Stimulated activated CD4-positive, alpha-beta T cell treated with anti-CD3 and anti-CD28 coated beads, Interleukin-4, amount 100 ng/mL, for 4 hours (primary cell): ENCODE measurements at places on chromosomes 5 and 9.

GRCh38 chr5:161051920-161052500, 200.0 kb upstream of the ATP10B start:
- no peak for DNase-seq

DNA sequence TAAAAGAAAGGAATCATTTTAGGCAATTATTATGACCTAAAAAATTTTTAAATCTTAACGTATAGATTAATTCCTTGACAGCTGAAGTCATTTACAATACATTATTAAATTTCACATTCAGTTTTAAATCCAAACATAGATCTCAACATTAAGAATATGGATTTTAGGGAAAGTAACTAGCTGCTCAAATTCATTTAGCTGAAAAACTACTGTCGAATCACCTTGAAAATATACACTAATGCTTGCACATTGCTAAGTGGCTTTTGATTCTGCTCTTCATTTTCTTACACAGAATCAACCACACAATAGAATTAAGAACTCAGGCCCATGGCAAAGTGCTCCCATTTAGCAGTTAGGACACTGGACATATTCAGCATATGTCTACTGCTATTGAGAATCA, 454.2 kb downstream of the RAB3C start:
- DNase-seq = no peak

GRCh38 chr9:127690735-127691134, 16.1 kb upstream of the CFAP157 start:
- no peak for DNase-seq

DNA sequence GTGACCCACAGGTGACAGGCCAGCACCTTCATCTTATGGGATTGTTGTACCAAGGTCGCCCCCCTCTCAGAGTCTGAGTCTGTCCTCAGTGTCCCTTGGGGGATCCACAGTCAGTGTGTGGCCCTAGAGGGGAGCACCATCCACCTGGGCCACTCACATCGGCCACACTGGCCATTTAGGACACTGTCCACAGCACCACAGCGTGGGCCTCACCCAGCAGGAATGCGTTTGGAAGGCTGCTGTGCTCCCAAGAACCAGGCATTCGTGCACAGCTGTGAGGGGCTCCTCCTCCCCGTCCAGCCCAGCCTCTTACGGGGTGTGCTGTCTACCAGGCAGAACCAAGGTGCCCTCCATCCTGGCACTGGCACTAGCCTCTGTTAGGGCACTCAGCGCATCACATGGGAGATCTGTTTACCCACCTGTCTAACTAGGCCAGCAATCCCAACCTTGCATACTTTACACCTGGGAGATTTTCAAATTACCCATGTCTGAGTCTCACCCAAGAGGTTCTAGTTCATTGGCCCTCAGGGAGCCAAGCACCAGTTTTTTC, 24.5 kb upstream of the UBE2QL1 start:
- DNase-seq = no peak

- DNase-seq = no peak
These were observed 2.8 kb downstream of the MELK start for GRCh38 chr9:36575411-36575882.

GRCh38 chr5:103234239-103234975, 24.2 kb upstream of the MACIR start:
- DNase-seq = no peak

DNA sequence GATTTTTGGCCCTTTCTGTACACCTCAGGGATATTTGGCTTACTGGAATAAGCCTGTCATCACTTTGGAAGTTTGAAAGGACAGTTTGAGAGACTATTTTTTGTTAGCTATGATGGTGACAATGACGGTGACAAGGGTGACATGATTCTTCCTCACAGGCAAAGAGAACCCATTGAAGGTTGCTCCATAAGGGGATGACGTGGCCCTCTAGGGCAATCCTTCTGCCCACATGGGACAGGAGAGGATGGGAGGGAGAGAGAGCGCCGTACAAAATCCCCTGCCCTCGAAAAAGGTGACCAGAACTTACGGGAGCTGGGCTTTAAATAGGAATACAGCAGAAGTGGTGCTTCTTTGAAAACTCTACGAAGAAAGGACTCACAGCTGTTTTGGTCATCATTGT, 22.6 kb downstream of the HRH2 start:
- DNase-seq = no peak

DNA sequence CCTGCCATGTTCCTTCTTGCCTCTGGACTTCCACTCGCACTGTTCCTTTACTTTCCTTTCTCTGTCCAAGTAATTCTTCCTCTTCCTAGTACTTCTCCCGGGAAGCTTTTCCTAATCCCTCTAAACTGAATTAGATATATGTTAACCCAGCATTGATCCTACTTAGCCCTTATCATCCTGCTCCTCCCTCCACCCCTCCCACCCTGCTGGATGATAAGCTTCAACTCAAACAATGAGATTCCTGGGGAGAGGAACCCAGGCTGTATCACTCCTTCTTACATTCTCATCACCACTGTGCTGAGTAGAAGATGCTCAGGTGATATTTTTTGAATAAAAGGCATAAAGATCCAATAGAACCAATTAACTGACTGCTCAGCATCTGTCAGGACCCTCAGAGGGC, 45.7 kb downstream of the CDK5RAP2 start:
- no peak for DNase-seq

GRCh38 chr5:168076561-168076991, 214.9 kb upstream of the WWC1 start:
- DNase-seq = no peak

DNA sequence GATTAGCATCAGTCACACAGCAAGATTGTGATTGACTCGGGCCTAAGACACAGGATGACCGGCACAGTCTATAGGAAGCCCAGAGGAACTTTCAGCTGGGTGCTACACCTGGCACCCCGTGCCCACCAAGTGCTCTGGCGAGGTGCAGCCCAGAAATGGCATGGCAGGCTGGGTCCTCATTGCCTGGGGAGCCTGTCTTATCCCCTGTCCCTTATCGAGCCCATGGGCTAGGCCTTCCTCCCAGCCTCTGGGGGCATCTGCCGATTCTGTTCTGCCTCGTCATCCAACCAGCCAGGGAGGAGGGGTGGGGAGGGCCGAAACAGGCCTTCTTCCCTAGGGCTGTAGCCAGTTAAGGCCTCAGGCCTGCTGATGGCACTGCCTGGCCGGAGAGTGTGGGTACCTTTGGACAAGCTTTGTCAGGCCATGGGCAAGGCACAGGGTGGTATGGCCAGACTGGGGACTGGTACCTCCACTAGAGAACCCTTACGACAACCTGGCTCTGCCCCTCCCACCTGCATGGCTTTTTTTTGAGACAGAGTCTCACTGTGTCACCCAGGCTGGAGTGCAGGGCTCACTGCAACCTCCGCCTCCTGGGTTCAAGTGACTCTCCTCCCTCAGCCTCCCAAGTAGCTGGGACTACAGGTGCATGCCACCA, 1.6 kb downstream of the GRK6 start:
- DNase-seq = no peak

- DNase-seq = no peak
These were observed 75.4 kb upstream of the ADRB2 start for GRCh38 chr5:148751025-148751424.
